SK-N-MC (cell line): ENCODE measurements at places on chromosomes 13 and 19.

DNA sequence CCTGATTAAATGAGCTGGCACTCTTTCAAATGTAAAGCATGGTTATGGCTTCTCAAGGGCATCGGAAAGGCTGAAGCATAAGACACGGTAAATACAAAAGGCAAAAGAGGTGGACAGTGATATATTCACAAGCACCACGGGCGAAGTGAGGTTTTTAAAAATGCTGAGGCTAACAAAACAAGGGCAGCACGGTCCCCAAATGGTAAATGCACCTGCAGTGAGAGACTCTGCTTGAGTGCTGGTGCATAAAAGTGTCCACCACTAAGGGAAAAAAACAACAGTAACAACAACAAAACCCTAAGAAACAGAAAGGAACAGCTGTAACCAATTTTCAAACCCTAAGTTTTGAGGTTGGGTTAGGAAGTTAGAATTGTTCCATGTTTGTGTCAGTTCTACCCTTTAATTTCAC is 234.9 kb downstream of the PCDH9 start:
- no peak for DNase-seq

DNA sequence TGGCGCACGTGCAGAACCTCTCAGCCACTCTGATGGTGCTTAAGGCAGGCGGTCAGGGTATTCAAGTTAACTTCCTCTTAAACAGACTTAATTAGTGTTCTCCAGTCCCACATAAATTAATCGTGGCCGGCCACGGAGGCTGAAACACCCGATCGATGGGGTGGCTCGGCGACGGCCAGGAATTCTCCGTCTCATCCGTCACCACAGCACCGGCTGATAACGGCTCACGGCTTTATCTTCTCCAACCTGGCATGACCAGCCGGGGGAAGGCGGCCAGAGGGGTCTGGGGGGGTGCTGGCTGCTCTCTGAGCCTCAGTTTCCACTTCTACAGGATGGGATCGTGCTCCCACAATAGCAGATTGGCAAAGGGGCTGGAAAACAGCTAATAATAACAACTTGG is 32.6 kb upstream of the TCF3 start:
- no peak for DNase-seq

- no peak for DNase-seq
These were observed 26.9 kb downstream of the SLITRK6 start for GRCh38 chr13:85772367-85772766.

DNA sequence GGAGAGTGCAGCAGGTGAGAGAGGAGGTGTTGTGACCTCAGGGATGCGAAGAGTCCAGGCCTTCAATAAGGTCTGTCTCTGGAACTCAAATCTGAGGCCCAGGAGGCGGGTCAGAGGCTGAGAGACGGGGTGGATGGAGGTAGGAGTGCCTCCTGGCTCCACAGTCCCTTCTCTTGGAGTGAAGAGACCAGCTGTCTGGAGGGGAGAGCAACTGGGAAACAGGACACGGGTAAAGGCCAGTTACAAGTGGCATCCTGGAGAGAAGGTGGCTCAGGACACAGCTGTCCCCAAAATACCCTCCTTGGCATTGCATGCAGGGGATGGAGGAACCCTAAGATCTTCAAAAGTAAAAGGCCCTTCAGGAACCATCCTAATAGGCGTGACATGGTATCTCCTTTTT is 19.2 kb downstream of the PDE4A start:
- DNase-seq, result no peak

DNA sequence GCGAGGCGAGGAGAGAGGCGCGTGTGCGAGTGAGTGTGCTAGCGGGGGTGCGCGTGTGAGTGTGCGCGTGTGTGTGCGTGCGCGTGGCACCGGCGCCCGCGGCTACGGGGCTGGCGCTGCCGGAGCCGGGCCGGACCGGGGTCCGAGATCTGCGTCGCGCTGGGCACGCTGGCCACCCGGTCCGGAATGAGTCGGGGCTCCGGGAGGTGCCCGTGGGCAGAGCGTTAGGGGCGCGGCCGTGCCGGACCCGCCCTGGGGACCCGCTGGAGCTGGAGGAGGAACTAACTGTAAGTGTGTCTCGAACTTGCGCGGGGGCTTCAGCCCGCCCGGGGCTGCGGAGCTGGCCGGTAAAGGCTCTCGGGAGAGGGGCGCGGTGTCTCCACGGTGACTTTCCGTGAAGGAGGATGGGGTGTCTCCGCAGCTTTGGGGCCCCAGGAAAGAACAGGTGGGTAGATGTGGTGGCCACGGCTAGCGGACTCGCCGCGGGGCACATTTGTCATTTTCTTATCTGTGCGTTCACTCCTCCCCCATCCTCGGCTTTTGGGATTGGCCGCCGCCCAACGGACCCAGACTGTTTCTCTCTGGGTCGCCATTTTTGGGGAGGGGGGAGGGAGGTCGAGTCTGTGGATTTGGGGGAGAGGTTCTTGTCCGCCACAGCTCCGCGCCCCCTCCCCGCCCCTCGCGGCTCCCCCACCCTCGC is 10.1 kb upstream of the SOX1 start:
- no peak for DNase-seq

DNA sequence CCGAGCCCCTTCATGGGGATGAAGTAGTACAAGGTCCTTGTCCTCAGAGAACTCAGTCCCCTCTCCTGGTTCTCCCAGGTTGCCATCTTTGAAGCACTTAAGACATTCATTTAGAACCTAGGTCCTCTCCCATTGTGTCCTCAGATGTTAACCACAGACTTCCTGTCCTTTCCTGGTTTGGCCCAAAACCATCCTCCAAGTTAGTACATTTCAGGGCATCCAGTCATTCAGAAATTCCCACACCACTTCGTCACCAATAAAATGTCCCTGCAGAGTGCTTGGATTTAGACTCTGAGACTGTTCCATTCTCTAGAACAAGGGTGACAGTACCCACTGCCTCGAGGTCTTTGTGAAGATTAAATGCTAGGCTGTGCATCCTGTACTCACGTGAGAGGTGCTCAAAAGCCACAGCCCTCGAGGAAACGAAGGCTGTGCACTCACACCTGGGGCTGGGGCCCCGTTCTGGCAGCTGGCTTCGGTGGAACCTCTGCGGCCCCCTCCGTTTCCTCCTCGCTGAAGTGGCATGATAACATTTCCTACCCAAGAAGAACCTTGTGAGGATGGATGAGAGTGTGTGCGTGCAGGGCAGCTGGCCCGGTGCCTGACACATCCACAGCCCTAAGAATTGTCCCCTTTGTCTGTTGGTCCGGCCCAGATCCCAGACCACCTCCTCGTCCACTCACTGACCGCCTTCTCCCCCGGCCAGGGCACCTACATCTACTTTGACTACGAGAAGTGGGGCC is 4.7 kb downstream of the LENG1 start:
- no peak for DNase-seq

DNA sequence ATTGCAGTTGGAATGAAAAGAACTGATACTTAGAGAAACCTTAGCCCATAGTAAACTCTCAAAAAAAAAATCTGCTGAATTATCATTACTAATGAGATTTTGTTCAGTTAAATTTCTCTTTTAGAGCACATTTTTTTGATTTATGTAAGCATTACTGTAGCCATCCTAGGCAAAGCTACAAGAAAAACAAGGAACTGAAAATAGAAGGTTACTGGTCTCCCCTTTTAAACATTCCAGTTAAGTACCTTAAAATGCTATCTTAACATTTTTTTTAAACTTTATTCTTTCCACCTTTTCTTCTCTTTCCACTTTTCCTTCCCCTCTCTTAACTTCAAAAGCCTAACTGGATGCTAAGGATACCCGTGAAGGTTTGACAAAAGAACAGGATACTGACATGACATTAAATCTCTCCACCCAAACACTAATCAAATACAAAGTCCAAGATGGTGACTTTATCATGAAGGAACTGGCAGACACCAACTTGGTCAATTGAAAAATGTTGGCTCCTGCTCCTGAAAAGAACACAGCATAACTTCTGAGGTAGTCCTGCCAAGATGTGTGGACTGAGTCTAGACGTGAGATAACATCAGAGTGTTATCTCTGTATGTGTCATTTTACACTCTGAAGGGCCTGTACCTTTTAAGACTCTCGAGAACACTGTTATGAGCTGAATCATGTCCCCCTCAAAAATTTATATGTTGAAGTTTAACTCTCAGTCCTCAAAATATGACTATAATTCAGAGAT is 29.5 kb upstream of the SACS start:
- no peak for DNase-seq

DNA sequence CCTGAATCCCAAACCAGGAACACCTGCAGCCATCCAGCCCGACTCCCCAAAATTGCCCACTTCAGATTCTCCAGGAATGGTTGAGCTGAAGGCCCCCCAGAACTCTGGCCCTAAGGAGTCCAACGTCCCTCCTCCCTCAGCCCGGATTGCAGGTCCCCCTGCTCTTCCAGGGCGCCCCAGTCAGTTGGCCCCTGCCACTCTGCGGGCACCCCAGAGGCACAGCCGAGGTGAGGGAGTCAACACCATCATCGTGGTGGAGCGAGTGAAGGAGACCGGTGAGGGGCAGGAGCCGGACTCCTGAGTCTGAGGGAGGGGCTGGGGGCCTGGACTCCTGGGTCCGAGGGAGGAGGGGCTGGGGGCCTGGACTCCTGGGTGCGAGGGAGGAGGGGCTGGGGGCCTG is 2.2 kb downstream of the GFY start:
- no peak for DNase-seq

- no peak for DNase-seq
These were observed 178.9 kb downstream of the COL4A1 start for GRCh38 chr13:110127986-110128511.

DNA sequence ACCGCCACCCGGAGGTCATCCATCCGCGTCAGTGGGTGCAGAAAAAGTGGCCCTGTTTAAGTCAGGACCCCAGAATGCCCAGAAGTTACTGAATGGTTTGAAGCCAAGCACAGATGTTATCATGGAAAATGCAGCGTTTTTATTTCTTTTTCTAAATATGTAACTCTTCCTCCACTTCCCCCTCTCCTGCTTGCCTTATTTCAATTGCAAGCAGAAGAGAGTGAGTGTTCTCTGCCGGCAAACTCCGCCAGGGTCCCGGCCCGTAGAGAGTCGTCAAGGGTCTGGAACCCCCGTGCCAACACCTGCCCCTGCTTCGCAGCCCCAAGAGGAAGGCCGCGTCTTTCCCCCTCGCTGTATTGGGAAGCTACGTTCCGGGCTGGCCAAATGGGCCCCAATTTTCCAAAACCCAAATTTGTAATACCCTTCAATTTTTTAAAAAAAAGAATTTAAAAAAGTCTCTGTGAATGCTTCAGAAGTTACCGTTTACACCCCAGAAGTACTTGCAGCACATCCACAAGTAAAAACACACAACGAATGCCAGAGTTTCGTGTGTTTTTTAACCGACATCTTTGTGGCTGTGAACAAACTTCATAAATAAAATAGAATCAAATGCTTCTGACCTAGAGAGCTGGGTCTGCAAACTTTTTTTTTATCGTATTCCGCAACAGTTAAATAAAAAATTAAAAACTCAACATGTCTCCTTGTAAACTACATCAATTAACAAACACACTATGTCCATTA is 712 bp upstream of the PDX1 start:
- no peak for DNase-seq

DNA sequence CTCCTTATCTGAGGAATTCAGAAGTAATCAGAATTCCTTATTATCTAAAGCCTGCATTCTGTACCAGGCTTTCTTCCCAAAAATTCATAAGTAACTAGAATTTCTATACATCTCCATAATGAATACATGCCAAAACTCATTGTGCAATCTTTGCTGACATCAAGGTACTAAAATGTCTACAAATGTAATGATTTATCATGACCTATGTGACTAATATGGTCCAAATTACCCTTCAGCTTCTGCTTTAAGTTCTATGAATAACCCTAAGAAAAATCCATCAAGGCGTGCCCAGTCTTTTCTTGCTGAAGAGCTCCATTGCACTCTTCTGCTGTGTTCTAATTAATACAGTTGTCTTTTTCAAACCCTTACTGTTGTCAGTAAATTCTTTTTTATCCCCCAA is 58.5 kb upstream of the SLITRK1 start:
- DNase-seq, result no peak

- DNase-seq, result no peak
These were observed at the start of gene CCDC122 for GRCh38 chr13:43878892-43879754. CCDC122 (minus strand) TSS chr13:43879740; CDS start chr13:43869376, 10,364 bp downstream.

- DNase-seq, result no peak
These were observed 2.9 kb downstream of the CEBPG start for GRCh38 chr19:33376423-33376822.

- no peak for DNase-seq
These were observed at the start of gene CDC34 for GRCh38 chr19:531753-532560. CDC34 (plus strand) TSS chr19:531760; CDS start chr19:531932, 172 bp downstream.

DNA sequence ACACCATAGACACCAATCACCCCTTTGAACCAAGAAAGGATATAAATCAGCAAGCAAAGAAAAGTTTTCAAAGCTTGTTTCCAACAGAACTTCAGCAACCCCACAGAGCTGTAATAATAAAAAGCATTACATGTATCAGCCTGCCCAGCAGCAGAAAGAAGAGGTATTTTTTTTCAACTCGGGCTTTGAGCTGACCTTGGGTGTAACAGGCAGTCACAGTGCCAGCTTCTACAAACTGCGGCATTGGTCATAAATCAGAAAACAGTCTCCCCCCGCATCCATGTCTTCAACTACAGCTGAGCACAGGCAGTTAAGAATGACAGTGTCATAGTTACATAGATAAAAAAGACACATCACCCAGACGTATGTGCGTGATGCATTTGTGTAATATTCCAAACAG is 671.0 kb upstream of the SLITRK1 start:
- DNase-seq, result no peak

DNA sequence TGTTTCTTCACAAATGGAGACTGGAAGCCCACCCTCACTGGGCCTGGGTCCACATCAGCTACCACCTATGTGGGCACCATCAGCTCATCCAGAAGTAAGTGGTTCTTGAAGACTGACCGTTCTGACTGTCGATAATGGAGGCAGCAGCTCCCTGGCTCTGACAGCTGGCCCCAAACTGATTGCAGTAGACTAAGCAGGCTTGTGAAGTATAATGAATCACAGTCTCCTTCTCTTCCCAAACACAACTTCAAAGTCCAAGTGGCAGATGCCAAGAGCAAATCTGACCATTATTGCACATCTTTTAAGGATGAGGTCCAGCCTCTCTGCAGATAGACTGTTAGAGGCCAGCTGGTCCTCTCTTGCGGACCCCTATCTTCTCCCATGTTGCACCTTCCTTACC is 574.4 kb upstream of the KLF12 start:
- no peak for DNase-seq

DNA sequence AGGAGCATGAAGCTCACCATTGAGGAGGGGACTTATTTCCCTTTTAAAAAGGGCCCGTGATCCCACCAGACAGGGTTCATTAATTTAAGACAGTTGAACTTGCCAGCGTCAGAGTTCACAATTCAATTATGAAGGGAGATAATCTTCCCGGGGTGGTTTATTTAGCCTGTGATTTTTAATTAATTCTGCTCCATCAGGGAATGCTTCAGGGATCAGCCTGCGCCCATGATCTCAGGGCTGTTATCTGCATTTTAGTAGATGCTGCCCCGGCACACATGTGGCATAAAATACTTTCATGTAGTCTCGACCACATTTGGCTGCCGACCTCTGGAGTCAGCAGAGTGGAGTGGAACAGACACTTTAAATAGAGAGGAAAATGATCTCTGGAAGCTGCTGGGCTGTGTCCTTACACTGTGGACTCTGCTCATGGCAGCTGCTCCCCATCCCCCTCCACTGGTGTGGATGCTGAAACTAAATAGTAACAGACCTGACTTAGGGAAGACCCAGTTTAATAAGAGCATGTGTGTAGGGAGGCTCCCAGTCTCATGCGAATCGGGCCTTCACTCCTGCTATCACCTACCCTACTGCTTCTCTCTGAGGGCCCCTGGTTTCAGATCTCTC is 256.9 kb downstream of the TEX29 start:
- no peak for DNase-seq
